ENCODE measurements at places on chromosomes 12 and 14.

- peak; percentile 22 for DNase-seq
Measured at GRCh38 chr12:34033628-34034296, 11.5 kb downstream of the ALG10 start.

DNA sequence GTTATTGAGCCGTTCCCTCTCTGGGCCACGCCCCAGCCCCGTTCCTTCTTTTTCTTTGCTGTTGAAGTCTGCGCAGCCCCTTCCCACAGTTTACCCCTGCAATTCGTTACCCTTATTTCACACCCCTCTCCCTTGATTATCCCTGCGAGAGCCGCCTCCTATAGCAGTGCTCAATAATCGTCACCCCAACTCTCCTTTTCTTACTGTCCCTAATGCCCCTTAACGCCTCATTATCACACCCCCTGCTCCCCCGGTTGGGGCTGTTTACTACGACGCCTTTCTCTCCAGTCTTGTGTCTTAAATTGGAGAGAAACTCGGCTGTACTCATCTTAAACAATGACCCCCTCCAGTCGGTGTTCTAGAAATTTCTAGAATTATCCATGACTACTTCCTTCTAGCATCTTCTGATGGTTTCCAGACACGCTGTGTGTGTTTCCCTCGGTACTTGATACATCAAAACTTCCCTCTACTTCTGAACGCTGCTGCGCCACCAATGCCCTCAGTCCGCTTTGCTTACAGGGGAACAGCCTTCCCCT lies 713 bp upstream of the FBXL14 start:
- DNase-seq, result no peak

GRCh38 chr14:89690139-89690538 lies 264.4 kb downstream of the EFCAB11 start:
- no peak for DNase-seq

GRCh38 chr12:57522011-57522886 lies at the start of gene MBD6:
Gene MBD6, plus strand, starts transcription at chr12:57522824. Its CDS starts 1,480 bp downstream, at chr12:57524304.
- peak; percentile 90 for DNase-seq

- DNase-seq, result no peak
Measured at GRCh38 chr14:72714094-72714493, 179.8 kb downstream of the DPF3 start.

GRCh38 chr14:49692193-49692757 lies 645 bp upstream of the KLHDC1 start:
- no peak for DNase-seq

DNA sequence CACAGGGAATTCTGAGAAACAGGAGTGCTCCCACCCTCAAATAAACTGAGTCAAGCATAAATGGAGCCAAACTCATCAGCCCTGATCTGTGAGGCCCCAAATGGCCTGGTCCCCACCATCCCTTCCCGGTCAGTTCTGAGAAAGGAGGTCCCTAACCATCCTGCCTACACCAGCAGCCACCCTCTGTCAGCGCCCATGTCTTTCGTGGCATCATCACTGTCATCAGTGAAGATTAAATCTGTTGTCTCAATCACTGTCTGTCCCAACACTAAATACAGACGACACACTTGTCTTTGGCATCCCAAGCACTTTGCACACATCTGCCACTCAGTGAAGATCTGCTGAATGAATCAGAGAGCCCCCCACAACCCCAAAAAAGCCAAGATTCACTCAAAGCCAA lies 22.4 kb downstream of the VPS37B start:
- no peak for DNase-seq

DNA sequence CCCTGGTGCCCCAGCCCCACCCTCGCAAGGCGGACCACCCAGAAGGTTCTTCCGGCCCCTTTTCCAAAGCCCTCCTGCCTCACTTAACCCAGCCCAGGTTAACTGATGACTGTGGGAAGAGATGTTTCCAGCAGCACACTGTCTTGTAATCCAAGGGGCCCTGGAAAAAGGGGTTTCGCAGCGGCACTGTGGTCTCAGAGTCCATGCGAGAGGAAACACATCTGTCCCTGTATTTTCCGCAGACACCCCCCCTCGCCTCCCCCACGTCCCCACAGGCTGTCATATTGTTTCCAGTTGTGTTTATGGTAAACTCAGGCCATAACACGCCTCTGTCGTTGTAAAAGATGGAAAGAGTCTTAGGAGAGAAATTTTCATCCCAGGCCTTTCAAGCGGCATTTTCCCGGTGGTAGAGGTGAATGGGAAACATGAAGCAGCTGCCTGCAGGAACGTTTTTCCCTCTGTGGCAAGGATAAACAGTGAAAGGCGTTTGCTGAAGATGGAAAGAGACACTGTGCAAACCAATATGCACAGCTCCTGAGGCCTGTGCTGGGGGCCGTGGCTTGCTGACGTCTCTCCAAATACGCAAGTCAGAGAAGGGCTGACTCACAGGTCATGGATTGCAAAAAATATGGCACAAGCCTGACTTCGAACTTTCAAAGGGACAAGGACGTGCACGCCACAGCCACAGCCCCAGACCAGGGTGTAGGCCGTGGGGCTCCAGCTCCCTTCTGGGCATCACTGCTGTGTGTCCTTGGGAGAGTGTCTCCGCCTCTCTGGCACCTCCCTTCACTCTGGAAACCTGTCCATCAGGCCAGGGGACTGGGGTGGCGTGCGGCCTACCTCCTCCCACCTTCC lies 22.5 kb upstream of the FZD10 start:
- DNase-seq, result no peak

- no peak for DNase-seq
Measured at GRCh38 chr14:106622200-106622745, 1095.9 kb downstream of the TMEM121 start.

GRCh38 chr14:91906374-91906773 lies 39.0 kb upstream of the TC2N start:
- DNase-seq, result no peak
